ENCODE measurements at places on chromosomes 5 and 9.

- no peak for DNase-seq
Measured at GRCh38 chr9:33151601-33152000, 15.5 kb downstream of the B4GALT1 start.

GRCh38 chr9:5512658-5513452 lies 2.5 kb downstream of the PDCD1LG2 start:
- no peak for DNase-seq

GRCh38 chr9:32589083-32589723 lies 16.2 kb upstream of the NDUFB6 start:
- no peak for DNase-seq

DNA sequence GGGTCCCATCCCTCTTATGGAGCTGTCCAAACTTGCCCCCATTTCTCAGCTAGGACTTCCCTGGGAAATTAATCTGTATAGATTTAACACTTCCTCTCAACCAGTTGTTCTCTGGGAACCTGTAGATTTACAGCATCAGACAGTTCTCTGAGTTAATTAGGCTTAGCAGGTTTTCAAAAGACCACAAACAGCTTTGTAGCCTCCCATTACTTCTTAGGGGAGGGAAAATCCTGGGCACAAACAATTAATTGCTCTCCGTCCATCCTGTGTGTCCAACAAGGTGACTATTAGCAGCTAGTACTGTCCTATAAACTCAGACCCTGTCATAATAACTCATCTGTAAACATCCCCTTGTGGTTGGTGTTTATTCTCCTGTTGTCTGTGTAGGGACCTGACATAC lies 197.9 kb downstream of the GOLPH3 start:
- DNase-seq = no peak

GRCh38 chr9:129109537-129109903 lies 1.1 kb downstream of the CRAT start:
- DNase-seq = no peak

DNA sequence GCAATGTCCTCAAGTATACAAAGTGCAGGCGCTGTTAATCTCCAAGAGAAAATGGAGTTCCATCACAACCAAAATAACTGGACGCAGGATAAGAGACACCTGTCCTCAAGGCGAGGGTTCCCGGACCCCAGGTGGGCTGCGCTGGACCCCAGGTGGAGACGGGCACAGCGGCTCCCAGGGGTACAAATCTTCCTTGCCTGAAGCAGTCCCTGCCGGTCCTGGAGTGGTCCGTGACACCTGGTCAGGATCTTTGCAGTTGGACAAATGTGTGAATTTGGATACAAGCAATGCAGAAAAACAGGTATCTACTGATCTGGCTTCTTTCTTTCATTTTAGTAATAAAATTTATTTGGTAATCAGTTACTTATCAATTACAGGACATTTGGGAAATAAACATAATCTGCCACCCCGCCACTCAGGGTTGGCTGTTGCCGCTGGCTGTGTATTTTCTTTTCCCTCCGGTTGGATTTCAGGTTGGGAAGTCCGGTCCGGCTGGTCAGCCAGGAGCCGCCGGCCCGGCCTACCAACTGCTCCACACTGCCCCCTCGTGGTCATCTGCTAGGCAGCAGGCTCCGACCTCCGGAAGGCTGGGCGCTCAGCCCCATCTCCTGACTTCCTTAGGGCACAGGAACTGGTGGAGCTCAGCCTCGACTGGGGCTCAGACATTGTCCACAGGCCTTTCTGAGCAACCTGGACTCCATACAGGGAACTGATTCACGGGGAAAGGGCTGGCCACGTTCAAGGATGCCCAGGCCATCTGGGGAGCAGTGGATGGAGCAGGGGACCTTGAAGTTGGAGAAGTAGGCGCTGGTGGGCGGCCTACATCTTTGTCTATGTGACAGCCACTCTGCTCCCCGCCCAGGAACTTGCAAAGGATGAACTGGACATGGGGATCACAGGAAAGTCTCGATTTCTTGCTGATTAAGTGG lies 43.4 kb downstream of the NXNL2 start:
- DNase-seq = peak; percentile 99

DNA sequence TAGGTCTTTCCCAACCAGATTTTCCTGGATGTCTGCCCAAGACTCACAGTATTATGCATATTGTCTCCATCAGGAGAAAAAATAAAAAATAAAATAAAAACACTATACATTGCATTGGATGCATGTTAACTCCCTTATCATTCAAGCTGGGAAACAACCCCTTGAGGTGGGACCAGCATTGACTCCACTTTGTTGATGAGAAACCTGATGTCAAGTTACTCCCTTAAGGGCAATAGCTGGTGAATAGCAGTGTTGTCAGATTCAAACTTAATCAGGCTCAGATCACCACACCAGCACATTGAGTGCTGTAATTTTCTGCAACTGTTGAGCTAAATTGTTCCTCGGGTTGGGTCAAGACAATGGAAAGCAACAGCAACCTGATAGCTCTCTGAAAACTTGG lies 264.0 kb upstream of the TRIM32 start:
- no peak for DNase-seq

DNA sequence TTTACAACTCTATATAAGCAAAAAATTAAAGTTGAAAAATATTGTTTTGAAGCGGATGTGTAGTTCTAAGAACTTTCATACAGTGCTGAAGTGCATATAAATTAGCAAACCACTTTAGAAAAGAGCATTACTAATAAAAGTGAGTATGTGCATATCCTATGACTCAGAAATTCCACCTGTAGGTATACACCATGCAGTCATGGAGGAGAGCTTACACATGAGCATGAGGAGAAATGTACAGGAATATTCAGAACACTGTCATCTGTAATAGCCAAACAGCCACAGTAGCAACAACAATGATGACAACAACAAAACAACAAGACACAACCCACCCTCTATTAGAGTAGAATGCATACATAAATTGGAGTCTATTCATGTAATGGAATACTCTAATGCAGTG lies 138.2 kb upstream of the ARRDC3 start:
- DNase-seq = no peak

DNA sequence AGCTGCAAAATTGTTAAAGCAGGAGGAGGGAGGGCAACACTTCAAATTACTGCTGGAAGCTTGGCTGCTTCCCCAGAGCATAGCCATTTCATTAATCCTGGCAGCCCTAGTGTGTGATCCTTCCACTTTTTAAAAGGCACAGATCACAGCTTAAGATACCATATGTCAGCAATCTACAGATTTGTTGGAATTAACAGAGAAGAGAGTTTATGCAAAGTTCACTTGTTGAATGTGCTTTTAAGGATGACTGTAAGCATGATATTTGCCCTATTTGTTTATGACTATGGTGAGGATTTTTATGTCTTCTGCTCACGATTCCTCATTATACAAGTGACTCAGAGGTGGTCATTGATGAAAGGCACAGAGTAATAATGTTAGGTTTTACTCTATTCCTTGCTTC lies 156.0 kb upstream of the CDKN2B start:
- no peak for DNase-seq

DNA sequence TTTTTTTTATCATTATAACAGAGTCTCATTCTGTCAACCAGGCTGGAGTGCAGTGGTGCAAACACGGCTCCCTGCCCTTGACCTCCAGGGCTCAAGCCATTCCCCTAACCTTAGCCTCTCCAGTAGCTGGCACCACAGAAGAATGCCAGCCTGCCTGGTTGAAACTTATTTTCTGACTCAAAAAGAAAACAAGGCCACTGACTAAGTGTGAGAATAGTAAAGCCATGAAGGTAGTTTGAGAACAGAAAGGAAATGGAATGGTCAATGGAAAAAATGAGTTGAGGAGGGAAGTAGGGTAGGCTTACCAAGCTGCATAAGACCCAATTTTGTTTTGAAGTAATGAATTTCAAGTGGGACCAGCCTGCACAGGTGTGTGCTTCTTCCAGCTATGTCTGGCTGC lies 82.8 kb upstream of the RORB start:
- no peak for DNase-seq

DNA sequence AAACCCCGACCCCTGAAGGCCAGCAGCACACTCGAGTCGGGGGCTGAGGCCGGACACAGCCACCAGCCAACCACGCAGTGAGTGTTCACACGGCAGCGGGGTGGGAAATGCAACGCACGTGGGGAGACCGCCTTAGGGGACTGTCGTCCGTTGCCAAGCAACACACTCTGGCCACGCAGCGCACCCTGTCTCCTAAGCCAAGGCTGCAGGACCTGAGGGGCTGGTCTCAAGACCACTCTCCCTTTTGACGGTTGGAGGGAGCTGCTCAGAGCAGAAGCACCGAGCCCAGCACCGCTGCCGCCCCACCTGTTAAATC lies 7.5 kb downstream of the BRD9 start:
- no peak for DNase-seq

DNA sequence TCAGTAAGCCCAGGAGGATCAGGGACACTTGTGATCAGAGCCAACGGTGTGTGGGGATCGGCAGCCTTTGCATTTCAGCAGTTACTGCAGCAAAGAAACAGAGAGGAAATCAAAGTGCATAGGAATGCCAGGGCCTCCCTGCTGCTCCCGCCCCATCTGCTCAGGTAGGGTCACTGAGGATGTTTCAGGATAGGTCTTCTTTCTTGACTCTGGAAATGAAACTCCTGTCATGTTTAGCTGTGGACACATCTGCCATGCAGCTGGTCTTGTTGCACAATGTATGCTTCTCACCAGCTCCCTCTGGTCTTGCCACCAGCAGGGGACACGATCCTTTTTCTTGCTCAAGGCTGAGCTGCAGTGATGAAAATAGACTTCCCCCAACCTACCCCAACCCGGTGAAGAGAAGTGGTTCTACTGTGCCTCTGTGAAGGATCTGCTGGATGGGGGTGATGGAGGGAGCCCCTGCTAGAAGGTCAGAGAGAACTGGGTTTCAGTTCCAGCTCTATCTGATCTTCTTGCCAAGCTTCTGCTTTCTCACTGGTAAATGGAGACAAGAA lies 185.2 kb upstream of the KLF4 start:
- no peak for DNase-seq

DNA sequence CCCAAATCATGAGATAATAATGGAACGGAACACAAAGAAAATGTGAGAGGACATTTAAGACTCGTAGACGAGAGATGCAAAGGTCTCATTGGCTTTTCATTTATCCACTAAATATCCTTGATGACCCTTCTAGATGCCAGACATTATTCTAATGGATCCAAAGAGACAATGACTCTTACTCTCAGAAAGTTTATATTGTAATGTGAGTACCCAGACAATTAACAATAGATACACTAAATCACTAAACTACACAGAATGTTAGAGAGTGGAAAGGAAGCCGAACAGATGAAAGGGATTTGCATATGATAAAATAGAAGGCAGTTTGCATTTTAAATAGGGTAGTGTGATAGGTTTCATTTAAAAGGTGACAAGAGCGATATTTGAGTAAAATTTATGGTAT lies 973.3 kb downstream of the TAF11L14 start:
- DNase-seq = no peak
